ENCODE measurements at places on chromosomes 4 and X.

DNA sequence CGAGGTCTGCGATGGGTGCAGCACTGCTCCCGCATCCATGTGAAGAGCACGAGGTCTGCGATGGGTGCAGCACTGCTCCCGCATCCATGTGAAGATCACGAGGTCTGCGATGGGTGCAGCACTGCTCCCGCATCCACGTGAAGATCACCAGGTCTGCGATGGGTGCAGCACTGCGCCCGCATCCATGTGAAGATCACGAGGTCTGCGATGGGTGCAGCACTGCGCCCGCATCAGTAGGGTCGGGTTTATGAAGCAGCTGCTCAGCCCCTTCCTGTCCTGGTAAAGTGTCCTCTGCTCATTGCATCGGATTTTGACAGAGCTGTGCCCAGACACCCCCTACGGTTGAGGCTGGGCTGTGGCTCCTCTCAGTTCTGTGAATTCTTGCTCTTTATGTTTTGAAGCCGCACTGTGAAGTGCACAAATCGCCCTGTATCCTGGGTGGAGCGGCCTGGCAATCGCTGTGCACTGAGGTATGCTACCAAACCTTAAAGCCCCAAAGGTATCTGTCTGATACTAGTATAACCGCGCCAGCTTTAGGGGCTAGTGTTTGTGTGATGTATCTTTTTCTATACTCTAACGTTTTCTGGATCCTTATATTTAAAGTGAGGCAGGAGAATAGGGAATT lies 98.7 kb downstream of the CPZ start:
- DNase-seq, result no peak

DNA sequence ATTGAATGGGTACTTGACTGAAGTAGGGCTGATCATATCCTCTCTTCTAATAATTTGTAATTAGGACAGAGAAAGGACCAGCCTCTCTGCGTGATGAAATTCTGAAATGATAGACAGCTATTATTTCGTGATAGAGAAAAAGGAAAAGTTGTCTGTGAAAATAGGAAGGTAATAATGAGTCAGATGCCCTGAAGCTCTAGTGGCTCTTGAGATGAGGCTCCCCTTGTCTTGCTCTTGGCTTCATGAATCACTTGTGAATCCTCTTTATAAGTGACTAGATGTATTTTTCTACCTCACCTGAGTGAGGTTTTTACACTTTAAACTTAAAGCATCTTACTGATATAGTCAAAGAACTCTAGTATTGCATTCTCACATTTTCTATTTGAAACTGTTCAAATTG lies 888.9 kb downstream of the PCDH18 start:
- no peak for DNase-seq

GRCh38 chr4:123401271-123402120 lies 4.9 kb downstream of the SPRY1 start:
- DNase-seq, result no peak

GRCh38 chrX:11886745-11887144 lies 128.7 kb downstream of the MSL3 start:
- DNase-seq, result no peak
